Cerebellar nuclear complex (tissue), 1 donor: ENCODE measurements at places on chromosomes 7 and 10.

GRCh38 chr10:6038071-6038631 lies 24.0 kb downstream of the IL2RA start:
- DNase-seq, result no peak

DNA sequence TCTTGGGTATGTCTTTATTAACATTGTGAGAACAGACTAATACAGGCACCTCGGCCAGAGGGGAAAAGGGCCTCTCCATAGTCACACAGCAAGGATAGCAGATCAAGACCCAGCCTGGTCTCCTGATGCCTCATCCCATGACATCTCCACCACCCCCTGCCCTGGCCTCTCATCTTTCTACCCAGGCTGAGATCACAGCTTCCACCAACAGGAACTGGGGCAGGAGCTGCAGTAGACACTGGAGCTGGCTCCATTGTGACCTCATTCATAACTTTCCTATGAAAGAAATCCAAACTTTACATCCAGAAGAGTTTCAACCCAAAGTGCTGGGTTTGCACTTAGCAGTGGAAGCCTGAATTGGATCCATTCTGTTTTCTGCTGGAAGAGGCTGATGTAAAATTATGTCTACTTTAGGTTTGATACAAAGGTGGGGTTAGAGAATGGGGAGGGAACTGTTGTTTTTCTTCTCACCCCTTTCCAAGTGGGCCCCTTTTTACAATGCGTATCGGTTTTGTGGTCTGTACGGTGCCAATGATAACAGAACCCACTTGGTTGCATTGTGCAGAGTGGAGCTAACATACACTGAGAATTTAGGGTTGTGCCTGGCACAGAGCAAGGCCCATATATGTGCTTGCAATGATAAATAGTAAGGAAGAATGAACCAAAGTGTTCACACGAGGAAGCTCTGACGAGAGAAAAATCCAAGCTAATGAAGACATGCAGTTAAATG lies 28.6 kb upstream of the INSIG1 start:
- DNase-seq, result no peak

DNA sequence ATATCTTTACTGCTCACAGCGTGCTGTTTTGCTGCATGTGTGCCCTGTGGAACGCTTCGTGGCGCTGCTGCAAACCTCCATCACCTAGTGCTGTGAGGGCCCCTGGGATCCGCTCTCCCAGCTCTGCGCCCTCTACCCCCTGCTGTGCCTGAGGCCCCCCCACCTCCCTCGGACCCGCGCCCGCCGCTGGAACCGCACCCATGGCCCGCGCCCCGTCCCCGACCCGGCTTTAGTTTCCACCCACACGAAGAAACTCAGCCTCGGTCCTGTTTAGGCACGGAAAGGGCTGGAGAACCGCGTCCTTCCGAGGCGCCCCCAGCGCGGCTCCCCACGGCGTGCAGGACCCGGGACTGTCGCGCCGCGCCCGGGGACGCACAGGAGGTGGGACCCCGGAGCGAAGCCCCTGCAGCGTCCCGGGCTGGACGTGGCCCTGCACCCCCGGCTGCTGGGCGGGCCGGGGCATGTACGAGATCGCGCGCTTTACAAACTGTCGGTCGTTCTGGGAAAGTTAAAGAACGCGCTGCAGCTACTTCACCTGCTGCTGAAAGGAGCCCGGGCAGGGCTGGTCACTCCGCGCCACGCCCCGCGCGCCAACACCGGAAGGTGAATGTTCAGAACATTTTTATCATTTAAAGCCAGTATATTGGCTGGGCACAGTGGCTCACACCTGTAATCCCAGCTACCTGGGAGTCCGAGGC lies 54.3 kb downstream of the BMS1 start:
- no peak for DNase-seq

DNA sequence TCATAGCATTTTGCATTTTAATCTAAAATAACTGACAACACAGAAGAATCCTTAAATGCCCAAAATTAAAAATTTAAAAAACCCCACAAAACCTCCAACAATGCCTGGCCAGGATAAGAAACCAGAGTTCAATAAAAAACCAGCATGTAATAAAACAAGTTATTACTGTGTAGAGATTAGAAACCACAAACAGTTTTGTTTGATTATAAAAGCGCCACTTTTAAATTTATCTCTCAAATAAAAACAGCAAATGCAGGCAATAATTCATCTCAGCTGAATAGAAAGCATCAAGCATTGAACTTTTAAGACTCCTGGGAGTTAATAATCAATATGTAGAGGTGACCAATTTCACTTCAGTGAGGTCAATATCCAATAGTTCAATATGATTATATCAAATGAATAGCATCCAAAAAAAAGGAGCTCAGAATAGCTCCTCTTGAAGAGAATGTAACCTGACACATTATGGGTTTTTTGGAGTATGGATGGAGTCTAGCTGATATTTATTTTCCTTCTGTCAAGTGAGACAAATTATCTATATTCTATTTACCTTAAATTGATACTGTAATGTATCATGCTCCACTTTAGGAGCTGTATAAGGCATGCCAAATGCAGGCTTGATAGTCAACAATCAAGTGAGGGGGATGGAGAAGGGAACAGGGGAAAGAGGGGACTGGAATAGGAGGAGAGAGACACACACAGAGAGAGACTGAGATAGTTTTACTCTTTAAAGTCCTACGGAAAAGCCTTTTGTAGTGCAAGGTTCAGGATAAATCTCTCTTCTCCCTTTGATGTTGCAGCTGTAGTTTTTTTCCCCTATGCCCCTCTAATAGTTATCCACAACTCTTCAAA lies 130.9 kb downstream of the RSU1 start:
- no peak for DNase-seq

DNA sequence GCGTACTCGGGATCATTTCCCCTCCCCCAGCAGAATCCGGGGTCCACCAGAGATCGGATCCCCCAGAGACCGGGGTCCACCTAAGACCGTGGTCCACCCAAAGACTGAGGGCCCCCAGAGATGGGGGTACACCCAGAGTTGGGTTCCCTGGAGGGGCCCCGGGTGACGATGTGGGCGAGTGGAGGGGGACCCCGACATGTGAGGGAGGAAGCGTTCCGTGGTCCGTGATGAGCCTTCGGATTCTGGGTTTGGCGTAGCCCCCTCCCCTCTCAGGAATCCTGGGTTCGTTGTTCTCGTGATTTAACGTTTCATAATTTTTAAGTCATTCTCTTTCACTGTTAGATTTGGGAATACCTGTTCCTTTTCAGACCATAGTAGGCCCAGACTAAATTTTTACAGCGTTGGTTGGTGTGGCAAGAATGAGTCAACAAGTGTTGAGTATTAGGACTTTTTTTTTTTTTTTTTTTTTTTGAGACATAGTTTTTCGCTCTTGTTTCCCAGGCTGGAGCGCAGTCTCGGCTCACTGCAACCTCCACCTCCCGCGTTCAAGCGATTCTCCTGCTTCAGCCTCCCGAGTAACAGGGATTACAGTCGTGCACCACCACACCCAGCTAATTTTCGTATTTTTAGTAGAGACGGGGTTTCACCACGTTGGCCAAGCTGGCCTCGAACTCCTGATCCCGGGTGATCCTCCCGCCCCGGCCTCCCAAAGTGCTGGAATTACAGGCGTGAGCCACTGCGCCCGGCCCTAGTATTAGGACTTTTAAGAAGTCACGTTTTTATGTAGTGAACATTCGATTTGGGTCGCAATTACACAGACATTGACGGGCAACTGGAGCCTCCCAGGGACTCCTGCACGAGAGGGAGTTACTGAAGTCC lies 672 bp downstream of the GTPBP4 start:
- no peak for DNase-seq
